ENCODE measurements at places on chromosomes 16 and 17.
A peak's percentile ranks its signal among the peaks of the same experiment; 100 is the strongest.

- H3K27ac ChIP-seq: peak within 1 kb of the TSS; percentile 93
- peaks cover 24% of the 10 kb centered on the region for H3K4me1 ChIP-seq
- peaks cover 16% of the 10 kb centered on the region for H3K27me3 ChIP-seq
- H3K36me3 ChIP-seq: no peaks in the 10 kb centered on the region
Observed at GRCh38 chr16:2980227-2981176, at the start of gene PKMYT1. TSS of gene PKMYT1 (minus strand) at chr16:2980446. CDS start at chr16:2979657, 789 bp downstream.

DNA sequence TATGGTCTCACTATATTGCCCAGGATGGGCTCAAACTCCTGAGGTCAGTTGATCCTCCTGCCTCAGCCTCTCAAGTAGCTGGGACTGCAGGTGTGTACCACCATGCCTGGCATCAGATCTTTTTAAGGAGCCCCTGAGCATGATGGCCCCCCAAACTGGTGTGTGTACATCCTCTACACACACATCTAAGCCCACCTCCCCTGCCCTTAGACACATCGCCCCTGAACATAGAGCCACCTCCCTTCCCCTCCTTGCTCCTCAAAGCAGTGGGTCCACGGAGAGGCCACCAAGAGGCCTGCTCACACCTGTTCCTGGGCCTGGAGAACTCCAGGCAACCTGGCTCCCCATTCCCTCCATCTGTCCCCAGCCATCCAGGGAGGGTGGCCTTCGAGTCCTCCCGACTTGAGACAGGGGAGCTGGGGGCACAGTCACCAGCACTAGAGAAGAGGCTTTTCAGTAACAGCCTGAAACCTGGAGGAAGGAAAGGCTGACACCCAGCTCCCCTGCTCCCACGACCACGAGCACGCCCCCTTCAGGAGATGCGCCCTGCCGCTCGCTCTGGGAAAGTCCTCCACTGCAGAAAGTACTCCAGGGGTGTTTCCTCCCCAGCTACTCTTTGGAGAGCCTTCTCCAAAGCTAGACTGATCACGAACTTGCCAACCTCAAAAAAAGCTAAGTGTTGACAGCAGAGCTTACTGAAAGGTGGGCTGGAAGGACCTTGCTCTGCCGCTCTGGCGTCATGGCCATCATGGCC is 12.6 kb upstream of the PRR29 start:
- H3K27ac ChIP-seq: no peak overlapping the region
- H3K4me1 ChIP-seq: peaks cover 35% of the 10 kb centered on the region
- DNase-seq: no peak
- peaks cover 11% of the 10 kb centered on the region for H3K36me3 ChIP-seq
- H3K4me3 ChIP-seq: no peak overlapping the region
- peaks cover 13% of the 10 kb centered on the region for H3K27me3 ChIP-seq

DNA sequence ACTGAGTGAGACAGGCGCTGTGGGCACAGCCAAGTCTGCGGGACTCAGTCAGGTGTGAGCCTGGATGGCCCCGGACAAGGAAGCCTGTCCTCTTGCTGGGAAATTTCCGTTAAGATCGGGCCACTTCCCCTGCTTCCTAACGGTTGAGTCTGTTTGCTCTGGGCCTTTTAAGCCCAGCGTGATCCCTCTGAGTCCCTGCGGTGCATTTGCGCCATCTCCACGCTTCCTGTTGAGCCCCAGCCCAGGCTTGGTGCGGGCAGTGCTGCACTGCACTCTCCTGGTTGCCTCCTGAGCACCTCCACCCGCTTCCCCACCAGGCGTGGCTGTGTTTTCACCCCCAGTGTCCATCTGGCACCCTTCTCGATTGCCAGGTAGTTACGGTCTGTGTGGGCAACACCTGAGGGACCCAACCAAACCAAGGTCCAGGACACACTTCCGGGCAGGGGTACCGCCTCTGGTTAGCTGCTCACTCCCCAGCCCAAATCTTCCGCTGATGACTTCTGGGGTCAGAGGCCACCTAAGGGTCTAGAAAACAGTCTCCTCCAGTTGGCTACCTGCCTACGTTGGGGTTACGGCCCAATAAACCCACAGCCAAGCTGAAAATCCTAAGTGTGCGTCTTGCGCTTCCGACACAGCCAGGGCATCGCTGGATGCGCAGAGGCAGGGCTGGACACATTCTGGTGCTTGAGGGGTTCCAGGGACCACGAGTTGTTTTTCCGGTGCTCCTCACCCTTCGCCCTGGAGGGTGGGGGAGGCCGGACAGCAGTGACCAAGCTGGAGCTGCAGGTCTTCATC is 1.4 kb upstream of the SLC25A10 start:
- peaks cover 26% of the 10 kb centered on the region for H3K27me3 ChIP-seq
- H3K36me3 ChIP-seq: peaks cover 17% of the 10 kb centered on the region
- DNase-seq: no peak
- H3K27ac ChIP-seq: no peak overlapping the region
- peak overlapping the region; percentile 70 for H3K4me3 ChIP-seq
- H3K4me1 ChIP-seq: peaks cover 34% of the 10 kb centered on the region

DNA sequence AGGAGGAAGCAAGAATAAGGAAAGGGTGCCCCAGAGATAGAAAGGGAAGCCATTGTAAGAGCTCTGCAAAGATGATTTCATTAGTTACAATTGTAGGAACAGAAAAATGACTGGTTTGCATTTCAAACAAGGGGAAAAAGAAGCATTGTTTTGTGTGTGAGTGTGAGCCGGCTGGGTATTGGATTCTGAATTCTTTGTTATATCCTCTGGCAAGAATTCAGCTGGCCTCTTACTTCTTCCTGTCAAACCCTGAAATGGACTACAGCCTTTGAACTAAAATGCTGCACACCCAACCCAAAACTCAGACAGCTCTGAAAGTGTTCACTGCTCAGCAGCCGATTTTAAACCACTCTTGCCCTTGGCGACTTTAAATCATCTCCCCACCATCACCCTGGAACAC is 461.3 kb downstream of the PMP22 start:
- no peak for DNase-seq
- H3K27me3 ChIP-seq: peaks cover 3% of the 10 kb centered on the region
- H3K36me3 ChIP-seq: peaks cover 13% of the 10 kb centered on the region
- peaks cover 14% of the 10 kb centered on the region for H3K4me1 ChIP-seq

All from nephron progenitor cell (in vitro differentiated cells).